ENCODE measurements at places on chromosomes 12 and 14. TPM values are rescaled to one million over a fixed set of nuclear protein-coding genes. Genes with fewer than 3 reads are reported as not detected.

DNA sequence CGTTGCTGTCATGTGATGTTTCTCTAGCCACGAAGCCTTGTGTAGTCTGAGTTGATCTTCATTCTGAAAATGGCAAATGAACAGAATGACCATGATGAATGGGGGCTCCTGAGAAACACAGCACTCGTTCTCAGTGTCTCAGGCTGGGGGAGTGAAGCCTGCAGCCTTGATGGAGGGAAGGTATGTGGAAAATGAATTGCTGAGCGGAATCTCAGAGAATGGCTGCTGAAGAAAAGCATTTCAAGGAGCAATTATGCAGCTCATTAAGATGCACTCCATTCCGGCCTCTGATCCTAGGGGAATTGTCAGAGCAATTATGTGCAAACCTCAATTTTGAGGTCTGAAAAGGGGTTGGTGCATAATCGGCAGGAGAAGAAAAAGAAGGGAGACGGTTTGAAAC, 167.1 kb downstream of the CHST11 start:
- DNase-seq = no peak

The PTCSC3 gene
- not detected for total RNA-seq

DNA sequence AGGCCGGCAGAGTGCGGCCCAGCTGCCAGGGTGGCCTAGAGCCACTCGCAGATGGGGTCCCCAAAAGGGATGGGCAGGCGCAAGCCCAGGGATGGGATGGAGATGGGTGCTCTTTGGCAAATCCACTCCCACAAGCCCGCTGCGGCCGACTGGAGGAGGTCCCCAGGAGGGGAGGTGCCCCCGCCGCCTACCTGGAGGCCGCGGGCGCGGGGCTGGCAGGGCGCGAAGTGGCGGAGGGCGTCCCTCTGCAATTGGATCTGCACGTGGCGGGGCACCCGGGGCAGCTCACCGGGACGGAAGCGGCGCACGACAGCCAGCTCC, 730 bp downstream of the PPP1R3E start:
- DNase-seq = no peak

The NOS1 gene
- total RNA-seq = not detected

- no peak for DNase-seq
These were observed 700.0 kb downstream of the TMTC2 start for GRCh38 chr12:83386527-83387264.

- DNase-seq = no peak
These were observed 317.0 kb upstream of the TMTC1 start for GRCh38 chr12:30100741-30101140.

GRCh38 chr14:99749142-99749541, 44.1 kb upstream of the EML1 start:
- no peak for DNase-seq

- DNase-seq = no peak
These were observed 135.1 kb downstream of the NAV3 start for GRCh38 chr12:77965790-77966189.

The ISM2 gene
- not detected for total RNA-seq

GRCh38 chr12:46785382-46785781, 40.4 kb downstream of the SLC38A4 start:
- no peak for DNase-seq

The GALNT6 gene
- total RNA-seq = not detected

GRCh38 chr14:63174760-63175191, 29.5 kb upstream of the RHOJ start:
- peak; percentile 18 for DNase-seq

The OTUB2 gene
- total RNA-seq = 2.5 TPM

DNA sequence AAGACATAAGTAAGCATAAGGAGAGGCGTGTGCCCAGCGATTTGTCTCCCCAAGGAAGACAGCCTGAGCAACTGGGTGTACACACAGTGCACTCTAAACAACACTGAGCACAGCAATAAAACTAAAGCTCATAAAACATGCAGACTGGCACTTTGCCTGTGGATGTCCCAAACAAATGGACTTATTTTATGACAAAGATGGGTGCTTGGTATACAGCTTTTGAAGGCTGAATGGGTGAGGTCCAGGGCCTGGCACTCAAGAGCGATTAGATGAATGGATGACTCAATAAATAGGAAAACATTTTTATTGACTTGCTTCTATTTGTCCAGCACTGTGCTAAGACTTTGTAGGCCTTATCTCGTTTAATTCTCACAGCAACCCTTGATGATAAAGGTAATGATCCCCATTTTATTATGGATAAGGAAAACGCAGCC, 28.5 kb downstream of the LGMN start:
- no peak for DNase-seq

- DNase-seq = peak; percentile 71
These were observed 314.6 kb downstream of the BCL11B start for GRCh38 chr14:98957211-98958047.

DNA sequence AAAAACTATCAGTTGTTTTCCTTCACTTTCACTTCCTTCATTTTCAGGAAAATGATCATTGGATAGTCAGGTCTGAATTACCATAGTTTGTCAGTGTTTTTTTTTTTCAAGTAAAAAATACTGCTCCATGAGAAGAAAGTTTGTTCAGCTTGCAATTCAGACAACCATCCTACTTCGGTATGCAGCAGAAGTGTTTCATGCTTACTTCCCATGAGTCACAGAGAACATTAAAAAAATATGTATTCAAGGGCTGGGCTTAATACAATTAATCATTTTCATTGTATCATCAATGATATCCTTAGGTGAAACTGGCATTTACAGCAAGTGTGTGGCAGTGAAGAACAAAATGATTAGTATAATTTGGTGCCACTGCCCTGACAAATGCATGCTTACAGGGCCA, 21.6 kb downstream of the PYM1 start:
- DNase-seq = no peak

DNA sequence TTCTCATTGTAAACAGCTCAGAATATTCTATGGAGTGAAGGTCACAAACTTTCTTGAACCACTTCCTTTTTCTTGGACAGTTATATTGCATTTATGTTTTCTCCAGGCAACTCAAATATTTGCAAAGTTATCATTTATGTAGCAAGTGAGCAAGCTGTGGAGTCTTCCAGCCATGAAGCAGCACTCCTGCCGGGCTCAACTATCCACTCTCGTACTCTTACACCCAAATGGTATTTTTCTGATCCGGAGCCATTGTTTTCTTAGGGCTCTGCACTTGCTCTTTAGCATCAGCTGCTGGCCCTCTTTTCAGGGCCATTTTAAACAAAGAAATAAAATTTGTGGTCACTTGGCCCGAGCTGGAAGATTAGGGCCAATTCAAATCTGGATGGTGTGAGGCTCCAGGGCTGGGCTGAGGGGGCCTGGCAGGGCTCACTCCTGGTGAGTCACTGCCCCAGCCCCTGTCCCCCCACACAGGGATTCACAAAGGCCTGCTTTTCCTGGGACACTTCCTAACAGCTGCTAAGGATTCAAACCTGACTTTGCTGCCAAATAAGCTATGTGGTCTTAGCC, 19.7 kb downstream of the SYNE3 start:
- DNase-seq = no peak

- no peak for DNase-seq
These were observed 66.4 kb downstream of the TESC start for GRCh38 chr12:117032593-117033381.

The TDRD9 gene
- not detected for total RNA-seq

GRCh38 chr12:92641291-92641690, 61.5 kb upstream of the PLEKHG7 start:
- DNase-seq = no peak

GRCh38 chr14:37563189-37563588, 31.9 kb downstream of the FOXA1 start:
- no peak for DNase-seq

The NRDE2 gene
- 3.6 TPM for total RNA-seq

GRCh38 chr14:100132903-100133510, 26.4 kb downstream of the DEGS2 start:
- DNase-seq = no peak

The TMPRSS12 gene
- total RNA-seq = not detected

- peak; percentile 95 for DNase-seq
These were observed 9.4 kb upstream of the CCDC175 start for GRCh38 chr14:59585891-59586554.

DNA sequence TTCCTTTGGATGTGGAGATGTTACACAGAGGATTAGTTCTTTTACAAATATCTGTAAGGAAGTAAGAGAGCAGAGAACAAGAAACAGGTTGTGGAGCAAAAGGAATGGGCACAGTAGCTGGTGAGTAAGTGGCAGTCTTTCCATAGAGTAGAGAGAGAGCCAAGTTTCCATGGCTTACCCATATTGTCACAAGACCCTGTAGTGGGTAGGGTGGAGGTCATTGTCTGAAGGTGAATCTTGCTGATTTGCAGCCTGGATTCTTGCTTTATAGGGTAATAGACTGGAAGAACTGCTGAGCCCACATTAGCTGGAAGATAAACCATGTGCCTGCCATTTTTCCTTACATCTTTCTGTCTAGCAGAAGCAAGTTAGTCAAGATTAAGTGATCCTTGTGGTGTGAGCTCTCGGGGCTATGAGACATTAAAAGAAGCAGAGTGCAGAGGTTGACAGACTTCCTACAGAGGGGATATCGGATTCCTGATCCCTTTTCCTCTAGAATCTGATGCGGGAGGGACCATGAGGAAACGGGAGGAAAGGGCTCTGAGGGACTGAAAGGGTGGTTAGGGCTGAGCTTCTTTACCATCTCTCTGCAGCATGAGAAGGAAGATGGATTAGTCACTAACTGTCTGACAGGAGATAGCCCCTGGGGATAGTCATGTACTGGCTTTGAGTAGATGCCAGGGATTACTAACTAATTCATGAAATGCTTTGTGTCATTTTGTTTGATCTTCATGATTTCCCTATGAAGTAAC, 44.0 kb upstream of the LRTM2 start:
- peak; percentile 7 for DNase-seq

The ESPL1 gene
- total RNA-seq = 22.6 TPM

The TESPA1 gene
- total RNA-seq = 11.7 TPM

The BCL11B gene
- 0.90 TPM for total RNA-seq

The SERPINA12 gene
- not detected for total RNA-seq

DNA sequence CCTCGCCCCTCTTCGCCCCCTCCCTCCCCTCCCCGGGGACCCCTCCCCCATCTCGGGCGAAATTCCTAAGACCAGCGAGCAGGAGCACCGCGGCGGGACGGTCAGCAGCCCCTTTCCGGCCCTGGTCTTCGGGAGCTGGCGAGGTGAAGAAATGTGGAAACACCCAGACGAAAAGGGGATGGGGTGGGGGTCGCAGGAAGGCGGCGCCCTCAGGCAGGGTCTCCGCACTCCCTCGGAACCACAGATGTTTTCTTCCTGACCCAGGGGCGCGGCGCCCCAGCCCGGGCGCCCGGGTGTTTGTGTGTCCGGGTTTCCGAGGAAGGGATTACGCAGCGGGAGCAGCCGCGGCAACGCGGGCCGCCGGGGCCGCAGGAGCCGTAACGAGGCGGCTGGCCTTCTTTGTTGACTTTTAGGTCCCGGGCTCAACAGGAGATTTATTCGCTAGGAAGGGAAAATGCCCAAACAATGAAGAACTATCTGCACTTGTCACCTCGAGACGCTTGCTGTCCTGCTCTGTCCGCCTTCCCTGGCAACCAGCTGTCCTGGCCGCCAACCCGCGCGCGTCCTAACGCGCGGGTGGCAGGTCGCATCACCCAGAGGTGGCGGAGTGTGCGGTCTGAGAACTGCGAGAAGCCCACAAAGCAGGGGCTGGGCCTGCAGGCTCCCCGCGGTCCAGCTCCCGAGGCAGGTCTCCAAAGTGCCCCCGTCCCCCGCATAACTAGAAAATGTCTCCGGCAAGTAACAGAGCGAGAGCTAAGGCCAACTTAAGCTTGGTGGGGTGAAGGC, 7.0 kb downstream of the FOXA1 start:
- no peak for DNase-seq

GRCh38 chr14:89085231-89085731, 260.8 kb downstream of the TTC8 start:
- no peak for DNase-seq

Data from H4 (cell line).